Ecto neural progenitor cell (in vitro differentiated cells): ENCODE measurements at places on chromosomes 12 and 14.

DNA sequence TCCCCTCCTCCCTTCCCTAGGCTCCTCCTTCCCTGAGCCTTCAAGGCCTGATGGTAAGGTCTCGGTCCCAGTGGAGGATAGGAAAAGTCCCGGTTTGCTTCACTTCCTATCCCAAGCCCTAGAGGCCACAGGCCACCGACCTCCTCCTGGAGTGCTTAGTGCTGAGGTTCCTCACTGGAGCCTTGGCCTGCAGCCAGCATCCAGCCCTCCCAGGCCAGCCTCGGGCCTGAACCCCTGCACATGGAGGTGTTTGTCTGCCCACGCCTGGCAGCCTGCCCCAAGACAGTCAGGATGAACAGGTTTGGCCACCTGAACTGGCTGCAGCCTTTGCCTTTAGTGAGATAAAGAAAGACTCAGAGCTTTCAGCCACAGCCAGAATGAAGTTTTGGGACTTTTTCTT, 15.8 kb upstream of the KRT7 start:
- DNase-seq: no peak

DNA sequence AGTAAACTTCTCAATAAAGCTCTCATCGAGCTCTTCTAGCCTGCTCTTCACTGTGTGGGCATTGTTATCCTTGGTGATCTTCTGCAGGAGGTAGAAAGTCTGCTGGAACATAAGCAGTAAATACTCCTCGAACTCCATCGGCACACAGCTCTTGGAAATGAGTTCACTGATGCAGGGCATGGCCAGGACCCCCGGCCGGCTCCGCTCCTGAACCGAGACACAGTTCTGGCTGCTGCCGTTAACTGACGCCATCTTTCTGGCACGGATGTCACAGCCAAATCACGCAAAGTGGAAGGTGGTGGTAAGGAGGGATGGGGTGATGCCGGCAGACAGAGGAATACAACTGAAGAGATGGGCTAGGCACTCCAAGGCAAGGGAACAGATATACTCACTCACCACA, 23.7 kb upstream of the EDDM3A start:
- no peak for DNase-seq

- DNase-seq: no peak
Observed at GRCh38 chr12:22396735-22397134, 62.2 kb upstream of the ST8SIA1 start.

- DNase-seq: no peak
Observed at GRCh38 chr14:88621100-88621499, 58.3 kb downstream of the ZC3H14 start.
